ENCODE measurements at places on chromosomes 11 and 22. TPM values are rescaled to one million over a fixed set of nuclear protein-coding genes. Genes with fewer than 3 reads are reported as not detected.

GLB1L3 gene
- total RNA-seq, result 16.5 TPM

CYB5R3 gene
- total RNA-seq, result 125 TPM

GRCh38 chr11:2122907-2123627, 16.1 kb downstream of the IGF2 start:
- H3K4me1 ChIP-seq, result no peaks in the 10 kb centered on the region
- H3K27me3 ChIP-seq, result peaks cover 8% of the 10 kb centered on the region
- no peak overlapping the region for H3K27ac ChIP-seq
- no peak for DNase-seq
- no peaks in the 10 kb centered on the region for H3K36me3 ChIP-seq
- no peak overlapping the region for H3K4me3 ChIP-seq

DNA sequence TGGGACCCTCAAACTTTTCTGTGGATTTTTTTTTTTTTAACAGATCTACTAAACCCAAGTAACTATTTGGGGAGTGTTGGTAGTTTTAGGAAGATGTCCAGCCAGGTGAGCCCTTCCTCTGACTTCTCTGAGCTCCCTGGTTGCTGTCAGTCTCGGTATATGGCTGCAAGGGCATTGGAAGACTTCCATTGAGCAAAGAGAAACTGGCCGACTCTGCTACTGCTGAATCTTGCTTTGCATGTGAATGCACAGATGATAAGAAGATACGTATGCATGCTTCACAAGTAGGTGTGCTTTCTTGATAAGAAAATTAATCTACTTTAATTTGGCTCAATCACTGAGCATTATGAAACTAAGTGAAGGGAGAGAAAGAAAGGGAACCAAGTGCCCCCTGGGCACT, 51.1 kb downstream of the BARX2 start:
- no peak overlapping the region for H3K27ac ChIP-seq
- peaks cover 10% of the 10 kb centered on the region for H3K4me1 ChIP-seq
- no peak for DNase-seq
- no peaks in the 10 kb centered on the region for H3K27me3 ChIP-seq

DNA sequence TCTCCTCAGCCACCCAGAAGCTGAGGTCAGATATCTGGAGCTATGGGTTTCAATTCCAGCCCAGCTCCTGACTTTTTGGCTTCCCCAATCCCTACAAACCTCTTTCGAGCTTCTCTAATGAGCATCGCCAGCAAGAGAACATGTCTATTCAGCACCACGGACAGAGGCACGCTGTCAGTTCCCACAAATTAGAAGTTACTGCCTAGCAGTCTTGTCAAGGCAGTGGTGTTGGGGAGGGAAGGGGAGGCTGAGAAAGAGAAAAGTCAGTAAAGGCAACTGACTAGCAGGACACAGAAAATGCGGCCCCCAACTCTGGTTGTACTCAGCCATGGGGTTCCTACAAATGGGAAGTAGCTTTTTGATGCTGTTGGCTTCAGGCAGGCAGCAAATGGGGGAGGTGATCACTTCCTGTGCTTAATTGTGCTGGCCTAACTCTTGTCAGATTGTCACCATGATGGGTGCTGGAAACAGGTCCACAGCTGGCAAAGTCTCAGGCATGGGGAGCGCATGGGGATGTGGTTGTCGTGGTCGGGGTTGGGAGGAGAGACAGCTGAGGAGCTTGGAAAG, 205.9 kb downstream of the ST3GAL4 start:
- H3K4me1 ChIP-seq, result peaks cover 5% of the 10 kb centered on the region
- H3K36me3 ChIP-seq, result no peaks in the 10 kb centered on the region
- H3K27me3 ChIP-seq, result peaks cover 2% of the 10 kb centered on the region
- no peak overlapping the region for H3K27ac ChIP-seq
